Smooth muscle cell of bladder (primary cell): ENCODE measurements at places on chromosomes 4 and X. TPM values are rescaled to one million over a fixed set of nuclear protein-coding genes. Genes with fewer than 3 reads are reported as not detected.

Gene AFF2
- total RNA-seq = under 0.01 TPM in 1 of 2 replicates, not detected in the other

Gene NLGN3
- under 0.01 and 0.18 TPM in 2 replicates for total RNA-seq

Gene UGT2B28
- total RNA-seq = not detected in 2 replicates

Gene KLF3
- 10.0 and 12.9 TPM in 2 replicates for total RNA-seq

Gene NLRP2B
- under 0.01 TPM in 2 replicates for total RNA-seq

Gene SOX3
- not detected in 2 replicates for total RNA-seq
